ENCODE measurements at places on chromosomes 2 and 18. TPM values are rescaled to one million over a fixed set of nuclear protein-coding genes. Genes with fewer than 3 reads are reported as not detected.

DNA sequence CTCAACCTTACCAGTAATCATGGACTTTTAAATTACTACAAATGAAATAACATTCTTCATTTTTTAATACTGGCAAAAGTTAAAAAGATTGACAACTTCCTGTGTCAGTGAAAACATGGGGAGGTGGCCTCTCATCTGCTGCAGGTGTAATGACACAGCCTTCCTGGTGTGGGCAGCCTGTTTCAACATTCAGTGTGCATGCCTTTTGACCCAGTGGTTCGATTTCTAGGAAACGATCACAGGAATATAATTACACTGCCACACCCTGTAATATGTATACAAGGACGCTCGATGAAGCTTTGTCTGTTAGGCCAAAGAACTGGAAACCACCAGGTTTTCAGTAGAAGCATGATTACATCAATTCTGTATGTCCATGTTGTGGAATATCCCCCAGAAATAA lies 68.7 kb downstream of the MTHFD2 start:
- DNase-seq = no peak

DNA sequence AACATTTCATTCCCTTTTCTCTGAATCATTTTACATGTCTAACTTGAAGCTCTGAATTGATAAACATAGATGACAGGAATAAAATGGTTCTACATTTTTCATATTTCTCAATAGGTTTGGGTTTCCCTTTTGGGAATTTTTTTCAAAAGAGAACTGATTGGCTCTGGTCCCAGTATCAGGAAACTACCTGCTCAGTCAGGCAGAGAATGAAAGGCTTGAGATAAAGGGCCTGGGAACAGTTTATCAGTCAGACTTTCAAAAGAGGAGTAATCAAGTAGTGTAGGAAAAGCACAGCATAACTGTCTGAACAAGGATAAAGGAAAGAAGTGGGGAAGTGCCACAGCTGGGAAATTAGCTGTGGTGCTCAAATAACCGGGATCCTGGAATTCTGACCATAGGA lies 28.3 kb upstream of the CCL20 start:
- no peak for DNase-seq

GRCh38 chr18:79058007-79058406 lies 11.2 kb upstream of the ATP9B start:
- DNase-seq = no peak

MEP1B gene
- not detected for total RNA-seq

HOXD10 gene
- 16.6 TPM for total RNA-seq

DNA sequence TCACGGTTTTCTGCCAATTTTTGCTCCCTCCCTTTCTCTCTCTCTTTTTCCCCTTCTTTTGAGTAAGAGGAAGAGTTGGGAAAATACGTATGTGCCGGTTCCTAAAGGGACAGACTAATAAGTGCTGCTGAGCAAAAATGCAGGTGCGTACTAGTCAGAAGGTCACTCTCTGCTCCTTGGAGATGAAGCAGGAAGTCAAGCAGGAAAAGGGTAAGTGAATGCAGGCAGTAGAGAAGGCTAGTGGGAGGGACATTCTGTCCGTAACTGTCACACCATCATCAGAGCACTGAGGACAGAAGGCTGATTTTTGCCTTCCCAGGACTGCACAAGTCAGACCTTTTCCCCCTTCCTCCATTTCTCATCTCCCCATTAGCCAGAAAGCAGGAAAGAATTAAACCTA lies 105.7 kb downstream of the CDH2 start:
- DNase-seq = no peak

DNA sequence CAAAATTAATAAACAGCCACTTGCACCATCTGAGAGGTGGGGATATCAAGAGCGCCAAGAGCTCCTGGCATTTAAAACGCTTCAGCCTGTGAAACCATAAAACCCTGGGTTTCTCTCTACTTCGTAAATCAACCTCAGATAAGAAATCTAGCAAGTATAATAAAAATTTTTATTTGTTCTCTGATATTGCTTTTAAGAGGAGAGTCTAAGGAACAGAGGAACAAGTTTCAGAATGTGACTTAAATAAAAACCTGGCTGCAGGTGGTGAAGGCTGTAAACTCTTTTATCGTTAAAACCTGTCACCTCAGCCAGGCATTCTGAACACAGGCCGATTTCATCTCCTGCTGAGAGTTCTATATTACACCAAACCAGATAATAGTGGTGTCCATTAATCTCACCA lies 9.9 kb downstream of the DYTN start:
- DNase-seq = no peak

DNA sequence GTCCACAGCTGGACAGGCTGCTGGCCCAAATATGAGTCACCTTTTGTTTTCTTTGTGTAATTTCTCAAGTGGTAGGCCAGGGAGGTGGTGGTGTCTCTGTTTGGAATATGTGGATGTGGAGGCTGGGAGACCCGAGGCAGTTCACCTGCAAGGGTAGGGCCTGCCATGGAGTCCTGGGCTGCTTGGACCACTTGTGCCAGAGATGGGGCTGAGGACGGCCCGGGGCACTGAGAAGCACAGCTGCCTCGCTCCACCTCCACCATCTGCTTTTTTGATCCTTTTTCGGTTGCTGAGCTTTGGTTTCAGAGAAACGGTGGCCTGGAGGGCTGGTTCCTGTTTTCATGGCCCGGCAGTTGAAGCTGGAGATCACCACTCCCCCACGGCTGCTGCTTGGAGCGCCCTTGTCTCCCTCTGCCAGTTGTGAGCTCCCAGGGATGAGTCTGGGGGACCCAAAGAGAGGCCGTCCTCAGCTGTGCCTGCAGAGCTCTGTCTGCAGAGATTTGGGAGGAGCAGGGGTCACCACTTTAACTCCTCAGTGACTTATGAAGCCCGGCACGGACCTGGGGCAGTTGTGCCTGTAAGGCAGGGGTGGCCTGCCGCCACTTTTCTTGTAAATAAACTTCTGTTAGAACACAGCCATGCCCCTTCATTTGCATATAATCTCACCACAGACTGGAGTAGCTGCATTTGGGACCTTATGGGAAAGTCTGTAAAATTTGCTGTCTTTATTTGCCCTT lies 67.6 kb upstream of the MCFD2 start:
- DNase-seq = no peak

ALS2 gene
- total RNA-seq = 20.9 TPM

RAB6C gene
- not detected for total RNA-seq

DNA sequence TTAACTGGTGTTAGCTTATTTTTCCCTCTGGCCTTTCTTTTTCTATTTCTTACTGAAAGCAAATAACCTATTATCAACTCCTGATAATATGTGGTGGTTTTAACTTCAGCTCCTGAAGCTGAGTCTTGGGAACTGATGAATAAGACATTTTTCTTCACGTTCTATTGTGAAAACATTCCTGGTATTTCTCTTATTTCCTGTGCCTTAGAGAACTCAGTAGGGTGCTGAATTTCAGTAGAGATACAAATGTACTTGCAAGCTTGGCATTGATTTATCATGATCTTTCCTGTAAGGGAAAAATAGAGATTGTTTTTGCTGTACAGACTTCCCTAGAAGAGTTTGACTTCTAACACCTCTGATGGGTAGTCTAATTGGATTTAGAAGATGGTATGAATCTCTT lies 52.8 kb upstream of the DCC start:
- DNase-seq = no peak

MYOM1 gene
- 23.2 TPM for total RNA-seq

GRCh38 chr2:220476877-220477276 lies 849.4 kb downstream of the SLC4A3 start:
- no peak for DNase-seq

DNA sequence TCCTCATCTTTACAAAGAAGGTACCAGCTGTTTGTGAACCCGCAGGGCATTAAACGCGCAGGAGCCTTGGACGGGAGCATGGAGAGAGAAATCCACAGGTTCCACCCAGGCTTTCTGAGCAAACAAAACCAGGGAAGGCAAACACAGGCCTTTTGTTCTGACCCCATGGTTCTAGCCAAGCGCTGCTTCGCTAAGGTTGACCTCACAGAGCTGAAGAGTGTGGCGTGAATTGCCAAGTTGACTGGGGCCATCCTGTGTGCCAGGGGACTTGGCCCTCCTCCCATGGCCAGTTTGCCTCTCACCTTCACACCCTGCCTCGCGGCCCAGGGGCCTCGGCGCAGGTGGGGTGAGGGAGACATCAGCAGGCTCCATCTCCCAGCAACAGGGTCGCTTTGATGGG lies 74.1 kb downstream of the VAPA start:
- DNase-seq = no peak

DNA sequence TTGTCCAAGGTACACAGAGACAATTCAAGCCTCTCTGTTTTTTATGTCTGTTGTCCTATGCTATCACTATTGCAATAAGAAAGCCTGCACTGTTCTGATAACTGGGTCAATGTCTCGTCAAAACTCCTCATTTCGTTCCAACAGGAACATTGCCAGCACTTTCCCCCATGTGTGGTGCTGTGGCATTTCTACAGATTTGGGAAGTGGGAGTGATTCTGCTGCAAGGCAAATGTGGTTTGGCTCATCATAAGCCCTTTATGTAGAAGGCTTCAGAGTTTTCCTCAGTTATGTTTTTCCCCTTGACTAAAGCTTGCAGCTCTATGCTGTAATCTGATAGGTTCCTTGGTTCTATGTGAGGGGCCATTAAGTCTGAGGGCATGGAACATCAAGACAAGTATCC lies 324.1 kb upstream of the TCF4 start:
- DNase-seq = no peak

DNA sequence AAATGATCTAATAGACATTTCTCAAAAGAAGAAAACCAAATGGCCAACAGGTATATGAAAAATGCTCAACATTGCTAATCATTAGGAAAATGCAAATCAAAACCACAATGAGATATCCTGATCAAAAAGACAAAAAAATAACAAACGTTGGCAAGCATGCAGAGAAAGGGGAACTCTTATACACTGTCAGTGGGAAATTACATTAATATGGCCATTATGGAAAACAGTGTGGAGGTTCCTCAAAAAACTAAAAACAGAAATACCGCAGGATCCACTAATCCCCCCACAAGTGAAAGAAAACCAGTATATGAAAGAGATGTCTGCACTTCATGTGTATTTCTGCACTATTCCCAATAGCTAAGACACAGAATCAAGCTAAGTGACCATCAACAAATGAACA lies 57.7 kb upstream of the CTIF start:
- DNase-seq = no peak

STK17B gene
- total RNA-seq = 11.1 TPM

GRCh38 chr2:119122663-119123062 lies 35.9 kb downstream of the C1QL2 start:
- DNase-seq = no peak

DNA sequence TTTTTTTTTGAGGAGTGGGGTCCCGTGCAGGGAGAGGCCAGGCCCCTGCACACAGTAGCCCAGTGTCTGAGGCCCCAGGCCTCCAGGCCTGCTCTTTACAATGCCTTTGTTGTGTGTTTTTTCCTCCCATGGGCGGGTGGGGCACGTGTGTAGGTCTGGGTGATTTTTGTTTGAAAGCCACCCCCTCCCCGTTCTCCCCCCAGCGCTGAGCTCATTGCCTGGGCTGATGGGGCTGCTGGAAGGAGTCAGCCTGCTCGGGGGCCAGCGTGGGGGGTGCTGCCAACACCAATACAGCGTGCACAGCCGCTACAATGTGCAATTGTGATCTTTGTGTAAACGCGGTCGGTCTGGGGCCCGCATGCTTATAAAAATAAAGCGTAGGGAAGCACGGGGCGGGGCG lies 142.7 kb downstream of the DYSF start:
- no peak for DNase-seq

ZCCHC2 gene
- 16.4 TPM for total RNA-seq

MC4R gene
- not detected for total RNA-seq

- no peak for DNase-seq
Measured at GRCh38 chr2:172427256-172427989, at the start of gene ITGA6. Gene ITGA6 (plus strand): TSS chr2:172427586.

DNA sequence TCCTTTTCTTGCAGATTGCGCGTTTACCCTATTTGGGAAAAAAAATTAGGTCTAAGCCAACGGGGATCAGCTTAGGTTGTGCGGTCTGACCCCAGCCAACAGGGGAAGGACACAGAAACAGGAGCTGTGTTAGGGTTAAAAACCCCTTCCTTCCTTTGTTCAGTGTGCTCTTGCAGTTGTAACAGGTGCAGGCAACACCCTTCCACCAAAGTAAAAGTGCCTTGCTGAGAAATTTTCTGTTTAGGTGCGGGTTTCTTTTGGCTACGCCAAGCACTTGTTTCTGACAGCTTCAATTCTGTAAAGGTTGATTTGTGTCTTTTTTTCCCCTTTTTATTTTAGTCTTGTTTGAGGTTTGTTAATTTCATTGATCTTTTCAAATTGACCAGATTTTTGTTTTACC lies 92.5 kb downstream of the PTPN4 start:
- DNase-seq = no peak

- no peak for DNase-seq
Measured at GRCh38 chr2:153386481-153386897, 92.1 kb downstream of the RPRM start.

GRCh38 chr2:12723736-12724463 lies 7.2 kb downstream of the TRIB2 start:
- DNase-seq = no peak

- DNase-seq = no peak
Measured at GRCh38 chr2:186771850-186772463, 77.0 kb downstream of the ZSWIM2 start.

DNA sequence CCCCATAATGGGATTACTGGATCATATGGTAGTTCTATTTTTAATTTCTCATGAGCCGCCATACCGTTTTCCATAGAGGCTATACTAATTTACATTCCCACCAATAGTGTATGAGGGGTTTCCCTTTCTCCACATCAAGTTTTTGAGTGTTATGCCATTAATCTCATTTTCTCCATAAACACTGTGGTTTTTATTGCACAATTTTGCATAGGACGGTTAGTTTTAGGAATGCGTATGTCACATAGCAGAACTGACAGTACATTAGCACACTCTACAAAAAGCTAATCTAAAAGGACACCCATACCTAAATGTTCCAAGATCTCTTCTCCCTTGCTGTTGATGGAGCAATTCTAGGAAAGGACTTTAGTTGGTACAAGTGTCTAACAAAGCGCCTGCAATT lies 32.5 kb downstream of the DARS1 start:
- no peak for DNase-seq
